ENCODE measurements at places on chromosomes 7 and 10. TPM values are rescaled to one million over a fixed set of nuclear protein-coding genes. Genes with fewer than 3 reads are reported as not detected.

The SPDYE16 gene
- not detected for total RNA-seq

The AGK gene
- total RNA-seq: 49.7 TPM

The CLDN3 gene
- total RNA-seq: not detected

The GIMAP4 gene
- 135 TPM for total RNA-seq

The EPHA1 gene
- 2.4 TPM for total RNA-seq

The ARHGAP22 gene
- 0.47 TPM for total RNA-seq

DNA sequence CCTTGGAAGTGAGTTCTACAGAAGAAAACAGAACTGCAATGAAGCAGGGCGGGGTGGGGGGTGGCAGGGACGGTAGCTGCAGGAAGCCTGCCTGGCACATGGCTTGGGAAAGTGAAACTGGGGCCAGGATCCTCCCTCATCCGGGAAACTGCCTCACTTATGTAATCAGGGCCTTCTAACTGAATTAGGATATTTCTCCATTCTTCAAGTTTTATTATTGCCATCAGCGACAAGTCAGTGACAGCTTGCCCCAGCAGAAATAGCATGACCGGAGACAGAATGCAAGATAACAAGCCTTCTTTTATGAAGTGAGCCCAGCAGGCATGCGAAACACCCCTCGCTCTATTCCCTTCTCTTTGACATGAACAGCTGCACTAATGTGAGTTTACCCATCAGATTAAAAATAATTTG, 77.5 kb upstream of the CACUL1 start:
- DNase-seq: peak; percentile 18

DNA sequence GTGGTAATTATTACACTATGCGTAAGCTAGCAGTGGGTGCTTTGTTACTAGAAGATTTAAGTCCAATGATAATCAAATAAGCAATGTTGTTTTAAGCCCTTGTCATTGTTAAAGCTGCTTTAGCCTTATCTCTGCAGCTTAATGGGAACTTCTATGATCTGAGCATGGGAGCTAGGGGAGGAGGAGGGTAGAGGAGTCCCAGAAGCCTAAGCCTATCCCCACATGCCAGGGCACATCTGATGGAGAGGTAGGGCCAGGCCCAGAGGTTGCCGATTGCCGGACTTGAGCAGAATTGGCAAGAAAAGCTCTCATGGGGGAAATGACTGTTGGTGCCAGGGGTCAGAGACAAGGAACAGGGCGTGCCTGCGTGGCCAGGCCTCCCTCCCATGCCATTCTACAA, 13.4 kb downstream of the CUBN start:
- DNase-seq: no peak

DNA sequence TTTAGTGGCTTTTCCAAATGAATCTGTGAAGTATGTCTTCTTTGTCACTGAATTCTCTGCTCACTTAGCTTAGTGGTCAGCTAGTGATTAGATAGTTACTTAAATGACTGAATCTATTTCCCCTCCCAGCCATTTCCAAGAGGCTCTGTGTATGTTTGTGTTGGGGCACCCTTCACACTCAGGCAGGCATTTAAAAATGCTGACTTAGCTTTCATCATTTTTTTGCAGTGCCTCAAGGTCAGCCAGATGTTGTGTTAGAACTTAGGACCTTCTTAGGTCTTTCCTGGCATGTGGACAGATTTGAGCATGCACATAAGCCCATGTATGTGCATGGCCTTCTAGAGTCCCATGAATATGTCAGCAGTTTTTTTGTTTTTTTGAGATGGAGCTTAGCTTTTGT, 25.4 kb upstream of the HHEX start:
- DNase-seq: no peak

- peak; percentile 20 for DNase-seq
These were observed 10.6 kb upstream of the DNMBP start for GRCh38 chr10:100020142-100020885.

DNA sequence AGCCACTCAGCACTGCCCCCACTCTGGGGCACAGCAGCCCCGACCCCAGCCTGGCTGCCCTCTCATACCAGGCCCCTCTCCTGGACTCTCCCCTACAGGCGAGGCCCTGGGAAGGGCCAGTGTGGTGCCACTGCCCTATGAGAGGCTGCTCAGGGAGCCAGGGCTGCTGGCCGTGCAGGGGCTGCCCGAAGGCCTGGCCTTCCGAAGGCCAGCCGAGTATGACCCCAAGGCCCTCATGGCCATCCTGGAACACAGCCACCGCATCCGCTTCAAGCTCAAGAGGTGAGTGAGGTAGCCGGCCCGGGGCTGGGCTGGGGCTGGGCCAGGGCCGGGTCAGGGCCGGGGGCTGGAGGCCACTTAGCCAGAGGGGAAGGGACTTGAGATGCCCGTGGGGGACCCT, 64.3 kb downstream of the GTF2IRD1 start:
- DNase-seq: no peak

- no peak for DNase-seq
These were observed 197.5 kb downstream of the MALRD1 start for GRCh38 chr10:19245889-19246752.

GRCh38 chr7:125857606-125858005, 928.0 kb upstream of the POT1 start:
- DNase-seq: no peak

GRCh38 chr7:66146701-66147100, 32.1 kb downstream of the CRCP start:
- no peak for DNase-seq

DNA sequence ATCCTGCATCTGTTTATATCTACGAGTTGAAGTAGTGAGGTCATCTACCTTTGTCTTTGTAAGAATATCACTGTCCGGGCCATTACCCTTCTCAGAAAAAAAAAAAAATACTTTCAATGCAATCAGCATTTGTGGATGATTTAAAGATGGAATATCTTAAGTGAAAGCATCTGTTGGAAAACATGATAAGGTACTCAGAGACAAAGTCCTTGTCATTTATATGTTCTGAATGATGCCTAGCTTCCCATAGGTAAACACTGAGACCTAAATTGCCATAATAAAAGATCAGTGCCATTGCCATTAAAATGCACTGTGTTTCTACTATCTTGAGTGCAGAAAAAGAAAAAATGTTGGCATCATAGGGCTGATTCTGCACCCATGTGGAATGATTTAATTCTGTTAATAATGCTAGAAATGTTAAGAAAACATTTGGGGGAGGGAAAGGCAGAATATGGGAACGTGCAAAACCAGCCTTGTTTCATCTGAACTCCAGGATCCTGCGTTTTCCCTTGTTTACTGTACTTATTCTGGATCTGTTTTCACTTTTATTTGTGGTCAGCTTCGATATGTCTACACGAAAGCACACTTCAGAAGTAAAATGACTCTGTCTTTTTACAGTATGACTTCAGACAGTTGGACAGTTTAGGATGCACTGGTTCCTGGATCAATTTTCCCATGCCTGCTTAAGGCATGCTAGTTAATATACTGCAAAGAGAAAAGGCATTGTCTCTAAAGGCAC, 669.8 kb downstream of the SUGCT start:
- no peak for DNase-seq

DNA sequence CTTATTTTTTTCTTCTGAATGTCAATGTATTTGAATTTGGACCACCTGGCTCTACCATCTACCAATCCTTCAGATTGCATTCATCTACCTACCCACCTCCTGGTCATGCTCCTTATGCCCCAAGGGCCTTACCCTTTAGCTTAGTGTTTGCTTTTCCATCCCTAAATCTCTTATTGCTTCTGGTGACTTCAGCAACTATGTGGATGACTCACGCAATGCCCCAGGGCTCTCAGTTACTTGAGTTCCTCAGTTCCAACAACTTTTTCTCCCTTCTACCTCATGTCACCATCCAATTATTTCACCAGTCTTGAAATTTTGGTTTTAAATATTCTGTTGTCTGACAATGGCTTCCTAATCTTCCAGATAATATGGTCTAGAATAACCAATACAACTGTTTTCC, 118.9 kb downstream of the CFAP58 start:
- DNase-seq: no peak

DNA sequence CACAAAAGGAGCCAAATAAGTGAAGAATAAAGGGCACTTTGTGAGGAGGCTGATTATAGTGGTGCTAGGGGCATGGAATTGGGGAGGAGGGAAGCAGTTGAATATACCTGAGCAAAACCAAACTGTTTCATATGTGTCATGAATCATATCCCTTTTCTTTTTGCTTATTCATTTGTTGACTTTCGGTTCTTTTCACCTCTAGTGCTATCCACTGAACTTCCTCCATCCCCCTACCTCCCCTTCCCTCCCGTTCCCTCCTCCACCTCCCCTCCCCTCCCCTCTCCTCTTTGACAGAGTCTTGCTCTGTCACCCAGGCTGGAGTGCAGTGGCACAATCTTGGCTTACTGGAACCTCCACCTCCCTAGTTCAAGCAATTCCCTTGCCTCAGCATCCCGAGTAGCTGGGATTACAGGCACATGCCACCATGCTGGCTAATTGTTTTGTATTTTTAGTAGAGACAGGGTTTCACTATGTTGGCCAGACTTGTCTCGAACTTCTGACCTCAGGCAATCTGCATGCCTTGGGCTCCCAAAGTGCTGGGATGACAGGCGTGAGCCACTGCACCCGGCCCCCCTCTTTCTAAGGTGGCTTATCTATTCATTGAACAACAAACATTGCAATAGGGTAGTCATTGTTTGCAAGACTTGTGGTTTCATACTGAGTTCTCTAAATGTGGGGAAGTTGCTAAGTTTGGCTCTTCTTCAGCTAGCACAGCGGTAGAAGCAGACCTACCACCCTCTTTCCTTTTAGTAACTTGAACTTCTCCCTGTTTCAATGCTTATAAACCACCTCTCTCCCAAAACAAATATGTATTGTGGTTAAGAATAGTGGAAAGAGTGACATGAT, 150.4 kb upstream of the PRPS1L1 start:
- DNase-seq: peak; percentile 60

DNA sequence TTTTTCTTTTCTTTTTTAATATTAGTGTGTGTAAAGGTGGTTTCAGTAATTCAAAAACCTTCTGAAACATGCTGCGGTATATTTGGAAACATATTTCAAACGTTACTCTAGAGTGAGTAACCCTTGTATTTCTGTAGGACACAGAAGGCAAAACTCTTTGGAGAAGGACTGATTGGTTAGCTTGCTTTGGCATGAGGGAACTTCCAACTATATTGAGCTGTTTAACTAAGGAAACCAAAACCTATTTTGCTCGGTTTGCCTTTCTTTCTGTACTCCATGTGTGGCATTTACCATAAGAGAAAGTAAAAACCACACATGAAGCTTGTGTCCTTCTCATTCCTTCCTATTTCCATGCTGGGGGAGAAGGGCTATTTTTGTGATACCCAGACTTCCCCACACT, 149.8 kb downstream of the DYNC1I1 start:
- DNase-seq: no peak

DNA sequence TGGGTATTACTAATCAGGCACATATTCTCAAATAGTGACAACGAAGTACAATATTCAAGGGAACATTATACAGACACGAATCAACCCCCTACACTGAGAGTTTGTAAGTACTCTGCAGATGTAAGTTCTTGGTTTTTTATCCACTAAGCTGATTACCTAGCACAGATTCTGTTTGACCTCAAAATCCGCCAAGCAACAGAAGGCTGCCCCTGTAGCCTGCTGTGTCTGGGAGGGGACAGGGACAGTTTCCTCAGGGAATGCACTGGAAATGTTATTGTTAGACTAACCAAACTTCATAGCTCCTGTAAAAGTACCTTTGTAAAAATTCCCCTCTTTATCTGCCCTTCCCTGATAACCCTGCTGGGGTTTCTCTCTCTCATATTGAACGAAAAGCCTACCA, 45.2 kb upstream of the ZRANB1 start:
- DNase-seq: no peak

- no peak for DNase-seq
These were observed 26.0 kb upstream of the ZNF800 start for GRCh38 chr7:127418459-127418858.

GRCh38 chr10:15241306-15241705, 72.8 kb upstream of the NMT2 start:
- DNase-seq: no peak

GRCh38 chr7:113608782-113609181, 310.0 kb downstream of the PPP1R3A start:
- DNase-seq: no peak

GRCh38 chr10:121373411-121373810, 224.8 kb downstream of the FGFR2 start:
- no peak for DNase-seq

DNA sequence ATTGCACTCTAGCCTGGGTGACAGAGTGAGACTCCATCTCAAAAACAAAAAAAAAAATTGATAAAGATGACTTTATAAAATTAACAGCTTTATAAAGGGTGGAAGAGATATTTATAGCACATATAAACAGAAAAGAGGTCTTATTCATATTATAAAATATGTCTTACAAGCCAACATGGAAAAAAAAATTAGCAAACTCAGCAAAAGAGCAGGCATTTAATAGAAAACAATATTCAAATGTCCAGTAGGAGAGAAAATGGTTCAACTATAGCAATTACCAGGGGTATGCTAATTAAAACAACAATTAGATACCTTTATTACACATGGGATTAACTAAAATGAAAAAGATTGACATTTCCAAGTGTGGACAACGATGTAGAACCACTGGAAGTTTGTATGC, 929.1 kb downstream of the REEP3 start:
- no peak for DNase-seq

GRCh38 chr10:97454330-97455036, 8.5 kb downstream of the ZDHHC16 start:
- DNase-seq: peak; percentile 45

DNA sequence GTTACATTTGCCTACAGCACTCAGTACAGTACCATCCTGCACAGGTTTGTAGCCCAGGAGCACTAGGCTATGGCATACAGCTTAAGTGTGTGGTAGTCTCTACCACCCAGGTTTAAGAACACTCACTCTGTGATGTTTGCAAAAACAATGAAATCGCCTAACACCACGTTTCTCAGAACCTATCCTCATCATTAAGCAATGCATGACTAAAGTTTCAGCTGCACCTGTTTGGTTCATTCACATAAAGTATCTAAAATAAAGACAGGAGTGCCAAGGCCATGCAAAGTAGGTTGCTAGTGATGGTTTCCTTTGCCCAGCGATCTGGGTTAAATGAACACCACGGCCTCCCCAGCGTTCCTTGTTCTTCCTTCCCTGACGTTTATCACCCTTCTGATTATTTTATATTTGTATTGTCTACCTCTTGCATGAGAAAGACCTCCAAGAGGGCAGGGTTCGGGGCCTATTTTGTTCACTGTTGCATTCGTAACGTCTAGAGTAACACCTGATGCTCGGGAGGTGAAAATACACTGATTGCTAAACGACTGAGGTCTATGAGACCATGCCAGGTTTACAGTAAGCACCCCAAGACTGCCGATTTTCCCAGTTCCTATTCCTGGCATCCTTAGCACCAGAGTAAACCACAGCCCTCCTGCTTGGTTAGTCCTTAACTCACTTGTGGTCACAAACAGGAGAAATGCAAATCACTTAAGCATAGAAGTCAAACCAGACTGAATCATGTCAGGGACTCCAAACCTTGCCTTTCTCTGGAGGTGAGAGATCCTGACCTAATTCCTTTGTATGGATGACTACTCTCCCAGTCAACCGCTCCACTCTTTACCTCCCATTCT, 204.1 kb upstream of the NFE2L3 start:
- no peak for DNase-seq

DNA sequence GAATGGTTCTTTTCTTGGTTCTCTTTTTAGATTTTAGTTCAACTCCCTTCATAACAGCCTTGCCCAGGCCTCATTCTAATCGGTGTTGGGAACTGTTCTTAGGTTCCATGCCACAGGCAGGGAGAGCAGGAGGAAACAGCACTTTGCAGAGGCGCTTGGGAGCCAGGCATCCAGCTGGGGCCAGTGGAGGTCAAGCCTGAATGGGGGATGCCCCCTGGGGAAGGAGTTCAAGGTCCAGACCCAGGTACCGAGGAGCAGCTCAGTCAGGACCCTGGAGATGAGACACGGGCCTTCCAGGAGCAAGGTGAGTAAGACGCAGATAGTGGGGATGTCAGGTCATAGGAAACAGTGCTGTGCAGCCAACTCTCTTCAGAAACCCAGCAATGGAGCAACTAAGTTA, 4.5 kb downstream of the ZSCAN25 start:
- DNase-seq: no peak
